Inflammatory macrophage treated with lipopolysaccharide for 4 hours (primary cell): ENCODE measurements at places on chromosomes 5 and 9.

GRCh38 chr5:78102500-78102899 is 192.0 kb downstream of the AP3B1 start:
- no peak for DNase-seq

- no peak for DNase-seq
Measured at GRCh38 chr5:160966921-160967320, 114.9 kb upstream of the ATP10B start.

DNA sequence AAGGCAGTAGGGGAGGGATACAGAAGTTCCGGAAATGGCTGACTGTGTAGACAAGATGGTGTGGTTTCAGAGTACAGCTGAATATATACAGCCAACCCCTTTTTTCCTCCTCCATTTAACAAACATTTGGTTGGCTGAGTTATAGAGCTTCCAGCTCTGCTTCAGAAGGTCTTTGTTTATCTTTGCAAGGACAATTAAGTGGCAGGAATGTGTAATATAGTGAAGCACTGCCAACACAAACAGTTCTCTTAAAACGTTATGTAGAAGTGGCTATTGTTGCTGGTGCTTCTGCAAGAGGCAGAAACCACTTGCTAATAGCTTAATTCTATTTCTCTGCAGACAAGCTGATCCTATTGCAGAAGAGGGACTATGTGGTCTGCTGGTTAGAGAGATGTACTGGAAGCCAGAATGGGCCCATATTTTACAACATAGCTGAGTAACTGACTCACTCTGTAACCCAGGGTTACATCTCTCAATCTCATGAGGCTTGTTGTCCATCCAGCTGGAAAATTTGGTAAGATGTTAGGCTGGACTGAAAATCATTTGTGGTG is 62.7 kb upstream of the OSMR start:
- DNase-seq, result no peak

GRCh38 chr5:163821142-163821541 is 315.7 kb downstream of the MAT2B start:
- DNase-seq, result no peak

DNA sequence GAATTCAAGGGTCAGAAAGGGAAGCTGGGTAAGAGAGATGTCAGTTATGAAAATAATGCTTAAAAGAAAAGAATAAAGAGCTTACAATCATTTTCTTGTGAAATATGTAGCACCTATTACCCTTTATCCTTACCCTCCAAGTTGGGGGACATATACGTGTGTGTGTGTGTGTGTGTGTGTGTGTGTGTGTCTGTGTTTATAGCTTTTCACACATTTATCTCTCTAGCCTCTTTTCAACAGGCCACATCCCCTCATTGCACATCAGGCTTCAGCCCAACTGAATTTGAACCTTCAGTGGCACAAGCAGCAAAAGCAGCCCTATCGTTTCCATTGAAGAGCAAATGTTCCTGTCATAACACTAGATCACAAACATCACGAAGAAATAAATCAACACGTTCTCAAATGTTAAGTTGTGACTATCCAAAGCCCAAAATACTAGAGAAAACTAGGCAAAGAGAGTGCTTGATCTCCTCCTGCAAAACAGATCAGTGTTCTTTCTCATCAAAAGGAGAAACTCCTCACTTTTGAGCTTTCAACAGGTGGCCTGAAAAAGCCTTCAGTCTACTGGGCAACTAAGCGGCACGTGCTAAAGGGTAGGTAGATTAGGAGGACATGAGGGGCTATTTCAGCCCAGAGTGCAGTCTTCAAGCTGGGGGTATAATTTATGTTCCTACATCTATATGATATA is 416.4 kb downstream of the EFNA5 start:
- no peak for DNase-seq

GRCh38 chr5:127906562-127907204 is 176.9 kb upstream of the SLC12A2 start:
- DNase-seq, result no peak

GRCh38 chr9:132244582-132245455 is 83.0 kb downstream of the NTNG2 start:
- no peak for DNase-seq

GRCh38 chr5:174531782-174532191 is 192.6 kb upstream of the MSX2 start:
- no peak for DNase-seq

DNA sequence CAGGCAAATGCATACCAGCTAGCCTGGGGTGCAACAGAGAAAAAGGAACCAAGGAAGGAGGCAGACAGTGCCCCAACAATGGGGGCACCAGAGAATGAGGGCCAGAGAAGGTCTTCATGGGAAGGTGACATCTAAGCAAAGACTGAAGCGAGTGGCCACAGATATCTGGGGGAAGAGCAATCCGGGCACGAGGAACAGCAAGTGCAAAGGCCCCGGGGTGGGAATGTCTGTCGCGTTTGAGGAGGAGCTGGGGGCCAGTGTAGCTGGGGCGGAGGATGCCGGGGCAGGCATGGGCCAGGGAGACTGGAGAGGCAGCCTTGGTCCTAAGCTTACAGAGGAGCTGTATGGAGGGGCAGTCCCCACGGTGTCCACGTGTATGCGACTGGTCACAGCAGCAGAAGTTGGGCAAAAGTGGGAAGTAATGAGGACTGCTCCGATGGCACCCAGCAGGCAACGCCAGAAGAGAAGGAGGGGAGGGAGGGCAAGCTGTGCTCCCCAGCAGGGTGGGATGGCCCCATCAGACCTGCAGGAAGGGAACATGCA is 19.1 kb downstream of the EEIG1 start:
- DNase-seq, result peak; percentile 63

GRCh38 chr9:16745359-16745758 is 125.1 kb downstream of the BNC2 start:
- DNase-seq, result no peak

GRCh38 chr9:38337706-38338264 is 54.7 kb upstream of the ALDH1B1 start:
- no peak for DNase-seq

DNA sequence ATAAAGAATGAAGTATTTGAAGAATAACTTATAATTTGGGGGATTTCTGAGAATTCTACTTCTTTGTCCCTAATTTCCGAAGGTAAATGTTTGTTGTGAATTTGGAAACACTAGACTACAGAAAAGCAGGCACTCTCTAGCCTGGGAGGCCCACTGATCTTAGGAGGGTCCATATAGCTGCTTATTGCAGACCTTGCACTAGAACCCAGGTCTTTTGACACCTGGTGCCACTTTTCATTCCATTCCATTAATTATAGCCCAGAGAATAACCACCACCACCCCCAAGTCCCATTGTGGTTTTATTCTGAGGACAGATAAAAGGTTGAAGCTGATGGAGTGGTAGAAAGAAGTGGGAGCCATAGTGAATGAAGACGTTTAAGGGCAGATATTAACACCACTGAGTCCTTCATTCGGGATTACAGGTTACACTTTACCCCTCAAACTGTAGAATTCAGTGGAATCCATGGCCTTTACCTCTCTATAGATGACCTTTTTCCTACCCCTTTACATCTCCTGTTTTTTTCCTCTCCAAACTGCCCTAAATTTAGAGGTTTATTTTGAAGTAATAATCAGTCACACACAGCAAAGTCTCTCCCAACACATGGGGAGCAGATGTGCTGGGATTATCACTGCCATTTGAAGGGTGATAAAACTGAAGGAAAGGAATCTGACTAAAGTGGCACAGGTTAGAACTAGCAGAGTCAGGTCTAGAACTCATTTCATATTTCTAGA is 12.0 kb upstream of the PSMD5 start:
- DNase-seq, result no peak

DNA sequence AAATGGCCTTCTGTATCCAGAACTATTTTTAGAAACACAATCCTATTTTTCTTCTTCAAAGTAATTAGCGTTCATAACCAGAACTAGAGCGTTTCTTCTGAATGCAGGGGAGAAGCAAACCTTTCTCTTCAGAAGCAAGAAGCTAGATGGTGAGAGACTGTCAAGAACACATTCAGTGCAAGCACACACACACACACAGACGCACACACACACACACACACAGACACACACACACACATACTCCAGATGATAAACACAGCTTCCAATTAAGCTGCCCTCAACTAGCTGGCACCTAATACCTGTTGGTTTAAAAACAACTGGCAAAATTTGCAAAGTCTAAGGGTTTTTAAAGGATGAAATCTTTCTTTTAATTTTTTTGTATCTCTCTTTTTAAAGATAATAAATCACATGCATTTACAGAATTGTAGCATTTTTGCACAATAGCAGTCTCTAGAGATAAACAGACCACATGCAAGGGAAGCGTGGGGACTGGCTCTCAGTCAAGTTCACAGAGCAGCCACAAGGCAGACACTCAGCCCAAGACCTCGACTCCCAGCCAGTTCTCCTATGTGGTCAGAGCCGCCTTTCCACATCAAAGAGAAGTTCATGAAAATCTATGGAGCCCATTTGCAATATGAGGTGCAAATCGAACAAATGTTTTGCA is 138.5 kb downstream of the TTLL11 start:
- DNase-seq, result no peak

DNA sequence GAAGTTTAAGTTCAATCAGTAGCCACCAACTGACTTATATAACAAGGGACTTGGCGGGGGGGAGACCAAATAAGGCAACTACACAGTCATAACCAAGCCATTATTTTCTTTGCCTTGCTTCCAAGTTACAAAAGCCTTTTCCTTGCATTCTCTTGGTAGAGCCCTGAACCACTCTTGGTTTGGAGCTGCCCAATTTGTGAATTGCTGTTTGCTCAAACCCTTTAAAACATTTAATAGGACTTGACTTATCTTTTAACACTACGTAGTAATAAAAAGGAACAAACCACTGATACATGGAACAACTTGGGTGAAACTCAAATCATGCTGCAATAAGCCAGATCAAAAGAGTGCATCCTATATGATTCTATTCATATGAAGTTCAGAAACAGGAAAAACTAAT is 31.7 kb upstream of the MSH3 start:
- DNase-seq, result no peak

DNA sequence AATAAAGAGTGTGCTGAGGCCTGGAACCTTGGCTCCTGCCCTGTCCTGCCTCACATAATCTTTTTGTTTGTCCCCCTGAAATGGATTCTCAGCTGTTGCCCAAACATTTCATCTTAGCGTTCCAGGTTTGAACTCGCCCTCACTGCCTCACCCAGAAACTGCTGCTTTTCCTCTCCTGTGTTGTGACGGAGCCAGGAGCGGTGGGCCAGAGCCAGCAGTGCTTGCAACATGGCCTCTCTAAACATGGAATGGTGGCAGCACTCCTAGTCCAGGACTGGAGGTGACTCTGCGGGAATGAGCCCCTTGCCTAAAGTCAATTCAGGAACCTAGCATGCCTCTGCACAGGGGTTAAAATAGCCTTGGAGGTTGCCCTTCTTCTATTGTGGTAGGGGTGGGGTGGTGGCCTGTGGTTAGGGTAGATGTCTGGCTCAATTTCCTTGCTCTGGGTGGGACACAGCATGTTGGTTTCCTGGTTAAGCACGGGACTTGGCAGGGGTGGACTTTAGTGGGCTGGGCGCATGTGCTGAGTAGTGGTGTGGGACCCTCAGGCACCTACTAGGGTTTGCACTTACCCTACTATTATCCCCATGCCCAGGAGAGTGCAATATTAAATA is 101.6 kb downstream of the SLC25A46 start:
- DNase-seq, result no peak

- DNase-seq, result peak; percentile 79
Measured at GRCh38 chr9:111759762-111760639, 34.7 kb downstream of the SHOC1 start.

DNA sequence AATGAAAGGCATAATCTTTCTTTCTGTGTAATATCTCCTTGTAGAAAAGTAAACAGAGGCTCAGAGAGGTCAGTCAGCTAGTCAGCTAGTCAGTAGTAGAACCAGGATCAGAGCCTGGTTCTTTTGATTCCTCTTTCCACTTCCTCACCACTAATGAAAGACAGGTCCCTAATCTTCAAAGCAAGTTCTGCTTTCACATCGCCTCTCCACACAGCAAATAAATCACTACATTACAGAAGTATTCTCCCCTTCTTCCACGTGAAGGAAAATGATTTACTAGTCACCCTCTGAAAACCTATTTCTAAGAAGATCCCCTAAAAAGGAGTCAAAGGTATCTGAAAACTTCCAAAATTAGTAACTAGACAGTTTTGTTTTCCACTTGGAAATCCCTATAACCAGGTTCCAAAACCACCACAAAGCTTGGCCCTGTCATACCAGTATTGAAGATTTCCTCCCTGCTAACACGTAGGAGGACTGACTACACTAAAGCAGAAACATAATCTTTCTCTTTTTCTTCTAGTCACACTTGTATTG is 140.5 kb upstream of the TARS1 start:
- DNase-seq, result peak; percentile 73

DNA sequence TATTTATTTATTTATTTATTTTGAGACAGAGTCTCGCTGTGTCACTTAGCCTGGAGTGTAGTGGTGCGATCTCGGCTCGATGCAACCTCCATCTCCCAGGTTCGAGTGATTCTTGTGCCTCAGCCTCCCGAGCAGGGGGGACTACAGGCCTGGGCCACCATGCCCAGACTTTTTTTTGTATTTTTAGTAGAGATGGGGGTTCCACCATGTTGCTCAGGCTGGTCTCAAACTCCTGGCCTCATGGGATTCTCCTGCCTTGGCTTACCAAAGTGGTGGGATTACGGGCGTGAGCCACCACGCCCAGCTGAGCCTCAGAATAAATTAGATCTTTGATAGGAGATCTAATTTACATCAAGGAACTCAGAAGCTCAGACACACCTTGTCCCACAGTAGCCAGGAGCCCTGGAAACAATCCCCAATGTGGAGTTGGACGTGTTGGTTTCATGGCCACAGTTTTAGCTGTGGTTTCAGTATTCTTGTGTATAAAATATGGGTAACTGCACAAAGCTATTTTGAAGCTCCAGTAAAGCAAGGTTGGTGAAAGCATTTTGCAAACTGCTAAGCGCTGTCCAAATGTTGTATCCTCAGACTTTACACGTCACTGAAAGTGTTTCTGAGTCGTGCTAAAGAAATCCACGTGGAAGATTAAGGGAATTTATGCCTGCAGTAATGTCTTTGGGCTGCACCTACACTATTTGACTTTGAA is 3.0 kb upstream of the HNRNPAB start:
- DNase-seq, result no peak

DNA sequence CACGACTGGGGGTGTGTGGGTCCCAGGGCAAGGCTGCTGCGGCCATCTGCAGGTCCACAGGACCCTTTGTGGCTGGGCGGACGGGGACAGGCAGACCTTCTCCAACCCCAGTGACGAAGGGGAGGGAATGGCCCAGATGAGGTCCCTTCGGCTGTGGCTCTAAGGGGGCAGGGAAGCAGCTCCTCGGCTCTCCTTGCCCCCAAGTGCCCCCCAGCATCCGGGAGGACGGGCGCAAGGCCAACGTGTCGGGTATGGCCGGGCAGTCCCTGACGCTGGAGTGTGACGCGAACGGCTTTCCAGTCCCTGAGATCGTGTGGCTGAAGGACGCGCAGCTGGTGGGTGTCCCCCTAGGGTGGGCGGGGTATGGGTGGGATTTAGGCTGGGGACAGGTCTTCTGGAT is 82.8 kb downstream of the HMCN2 start:
- no peak for DNase-seq

DNA sequence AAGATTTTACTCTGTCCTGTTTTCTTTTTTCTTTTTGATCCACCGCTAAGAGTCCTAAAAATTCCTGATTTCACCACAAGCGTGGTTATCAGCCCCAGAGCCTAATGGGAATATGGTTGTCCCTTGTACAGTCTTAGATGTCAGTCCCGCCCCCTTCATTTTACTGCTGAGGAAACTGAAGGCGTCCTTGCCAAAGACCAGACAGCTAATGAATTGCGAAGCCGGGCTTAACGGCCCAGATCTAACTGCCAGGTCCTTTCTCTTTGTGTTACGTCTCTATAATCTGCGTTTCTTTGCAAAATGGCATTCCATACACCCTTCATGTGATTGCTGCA is 497 bp downstream of the NSA2 start:
- DNase-seq, result peak; percentile 76
